IPS DF 19.7 (cell line): ENCODE measurements at places on chromosomes 7 and 10.

DNA sequence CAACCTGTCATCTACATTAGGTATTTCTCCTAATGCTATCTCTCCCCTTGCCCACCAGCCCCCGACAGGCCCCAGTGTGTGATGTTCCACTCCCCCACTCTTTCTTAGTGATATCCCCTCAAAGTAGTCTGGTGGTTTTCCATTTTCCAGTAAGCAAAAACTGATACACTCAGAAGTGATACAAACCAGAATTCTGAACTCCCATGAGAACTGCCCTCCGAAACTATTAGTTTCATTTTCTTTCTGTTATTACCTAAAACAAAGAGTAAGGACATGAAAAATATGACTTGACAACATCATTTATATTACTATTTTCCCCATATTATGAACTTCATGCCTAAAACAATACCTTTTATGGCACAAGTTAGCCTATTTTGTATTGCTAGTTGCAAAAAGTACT is 175.0 kb downstream of the OTUD1 start:
- no peak for DNase-seq

DNA sequence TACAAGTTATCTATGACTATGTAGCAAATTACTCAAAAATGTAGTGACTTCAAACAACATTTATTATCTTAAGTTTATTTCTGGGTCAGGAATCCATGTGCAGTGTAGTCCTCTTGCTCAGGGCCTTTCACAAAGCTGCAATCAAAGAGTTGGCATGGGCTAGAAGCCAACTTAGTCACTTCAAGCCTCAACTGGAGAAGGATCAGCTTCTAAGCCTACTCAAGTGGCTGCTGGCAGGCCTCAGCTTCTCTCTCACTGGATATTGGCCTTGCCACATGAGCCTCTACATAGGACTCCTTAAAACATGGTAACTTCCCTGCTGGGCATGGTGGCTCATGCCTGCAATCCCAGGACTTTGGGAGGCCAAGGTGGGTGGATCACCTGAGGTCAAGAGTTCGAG is 5.0 kb upstream of the NFE2L3 start:
- no peak for DNase-seq

GRCh38 chr7:92850516-92850915 is 14.1 kb upstream of the CDK6 start:
- DNase-seq: no peak

DNA sequence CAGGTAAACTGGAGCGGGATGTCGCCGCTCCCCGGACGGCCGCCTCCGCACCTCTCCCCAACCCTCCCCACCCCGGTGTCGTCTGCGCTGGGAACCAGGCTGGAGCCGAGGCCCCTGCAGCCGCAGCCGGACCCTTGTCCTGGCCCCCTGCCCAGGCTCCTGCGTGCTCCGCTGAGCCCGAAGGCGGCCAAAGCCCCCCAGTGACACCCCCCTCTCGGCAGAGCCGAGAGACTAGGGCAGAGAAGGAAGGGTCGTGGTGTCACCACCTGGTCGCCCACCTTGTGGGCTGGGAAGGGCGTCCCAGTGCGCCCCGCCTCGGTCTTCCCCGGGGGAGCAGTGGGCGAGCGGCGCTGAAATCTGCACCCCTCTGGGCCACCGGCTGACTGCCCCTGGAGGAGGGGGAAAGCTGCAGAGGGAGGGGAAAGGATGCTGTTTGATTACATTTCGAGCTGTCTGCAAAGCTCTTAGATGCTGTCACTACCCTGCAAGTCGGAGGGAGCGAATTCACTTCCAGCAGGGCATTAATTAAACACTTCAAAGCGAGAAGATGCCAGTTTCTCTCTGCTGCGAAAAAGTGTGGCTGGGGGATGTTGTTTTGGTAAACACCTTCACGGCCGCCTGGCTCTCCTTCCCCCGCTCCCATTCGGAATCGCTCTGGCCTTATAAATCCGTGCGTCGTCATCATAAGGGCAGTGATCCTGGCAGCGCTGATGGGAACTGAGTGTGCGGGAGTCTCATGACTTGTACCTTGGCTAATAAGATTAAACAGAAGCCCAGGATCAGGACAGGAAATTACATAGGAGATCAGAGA is 622 bp downstream of the DYNC1I1 start:
- DNase-seq: no peak

GRCh38 chr7:71868797-71869196 is 543.3 kb downstream of the CALN1 start:
- no peak for DNase-seq

GRCh38 chr7:47636433-47637175 is 54.7 kb upstream of the TNS3 start:
- no peak for DNase-seq

- DNase-seq: no peak
Measured at GRCh38 chr7:71860572-71860971, 551.6 kb downstream of the CALN1 start.

GRCh38 chr7:1269336-1269890 is 36.7 kb downstream of the UNCX start:
- DNase-seq: no peak

GRCh38 chr10:86365346-86366032 is 1.1 kb downstream of the GRID1 start:
- no peak for DNase-seq

DNA sequence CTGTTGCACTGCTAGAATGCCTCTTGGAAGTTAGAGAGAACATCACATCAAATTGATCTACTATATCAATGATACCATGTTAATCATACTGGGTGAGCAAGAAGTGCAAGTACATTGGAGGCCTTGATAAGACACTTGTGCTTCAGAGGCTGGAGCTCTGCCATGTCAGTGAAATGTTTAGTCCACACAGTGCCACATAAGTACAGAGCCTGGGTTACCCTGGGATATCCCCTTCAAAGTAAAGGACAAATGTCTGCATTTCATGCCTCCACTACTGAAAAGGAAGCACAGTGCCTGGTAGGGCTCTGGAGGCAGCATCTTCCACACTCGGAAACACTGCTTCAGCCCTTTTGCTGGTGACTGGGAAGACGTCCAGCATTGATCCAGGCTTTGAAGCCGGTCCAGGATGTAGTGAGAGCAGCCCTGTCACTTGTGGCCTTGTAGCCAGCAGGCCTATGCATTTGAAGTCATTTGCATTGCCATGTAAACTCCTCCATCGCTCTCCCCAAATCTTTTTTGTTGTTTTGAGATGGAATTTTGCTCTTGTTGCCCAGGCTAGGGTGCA is 15.7 kb upstream of the STN1 start:
- DNase-seq: no peak

- DNase-seq: no peak
Measured at GRCh38 chr10:97771055-97771891, 526 bp downstream of the SFRP5 start.
